CD4-positive, alpha-beta T cell treated with Interleukin-4 for 1 hour (primary cell): ENCODE measurements at places on chromosomes 4 and X.

DNA sequence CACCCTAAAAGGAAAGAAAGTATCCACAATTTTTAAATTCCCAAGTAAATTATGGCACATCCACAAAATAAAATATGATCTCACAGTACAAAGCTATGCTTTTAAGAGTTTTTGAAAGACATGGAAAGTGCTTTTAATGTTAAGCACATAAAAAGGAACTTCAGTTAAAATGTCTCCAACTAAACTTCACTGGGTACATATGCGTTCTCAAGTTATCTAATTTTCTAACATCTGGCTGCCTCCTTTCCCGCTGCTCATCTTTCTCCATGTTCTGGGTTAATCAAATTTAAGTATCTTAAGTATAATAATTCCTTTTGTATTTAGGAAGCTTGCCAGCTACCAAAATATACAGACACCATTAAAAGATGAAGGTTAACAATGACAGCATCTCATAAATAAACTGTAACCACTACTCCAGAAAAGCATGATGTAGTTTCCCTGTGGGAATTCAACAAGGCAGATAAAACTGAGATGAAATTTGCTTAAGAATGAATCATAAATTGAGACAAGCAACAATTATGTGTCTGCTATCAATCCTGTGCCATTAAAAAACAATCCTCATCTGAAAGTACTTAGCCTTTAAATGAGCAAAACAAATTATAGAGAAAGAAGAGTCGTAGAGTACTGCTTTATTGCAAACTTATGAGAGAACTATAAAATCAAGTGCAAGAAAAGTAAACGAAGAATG lies 25.1 kb downstream of the PRSS12 start:
- DNase-seq, result no peak

- no peak for DNase-seq
Observed at GRCh38 chrX:9816084-9816700, 30.0 kb downstream of the SHROOM2 start.

DNA sequence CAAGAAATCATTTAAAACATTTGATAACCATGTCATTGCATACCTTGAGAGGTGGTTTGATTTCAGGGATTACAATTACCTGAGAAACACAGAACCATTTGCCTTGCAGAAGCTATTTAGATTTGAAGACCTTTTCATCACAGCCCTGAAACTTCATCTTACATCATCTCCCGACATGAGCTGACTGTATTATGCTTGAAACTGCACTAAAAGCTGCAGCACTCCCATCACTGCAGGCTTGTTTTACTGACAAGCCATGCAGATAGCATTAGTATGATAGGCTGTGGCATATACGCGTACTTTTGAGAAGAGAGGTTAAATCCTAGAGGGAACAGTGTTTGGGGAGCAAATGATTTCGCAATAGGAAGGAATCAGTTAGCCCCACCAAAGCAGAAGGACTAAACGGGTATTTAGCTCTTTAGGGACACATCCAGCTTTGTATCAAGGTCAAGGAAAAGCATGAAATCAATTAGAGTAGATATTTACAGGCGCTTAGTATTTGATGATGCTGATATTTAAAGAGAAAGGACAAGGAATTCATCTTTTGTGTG lies 133.2 kb upstream of the DIAPH2 start:
- DNase-seq, result no peak

GRCh38 chrX:9163214-9163709 lies 129.3 kb upstream of the FAM9B start:
- no peak for DNase-seq
